ENCODE measurements at places on chromosomes 13 and 19. TPM values are rescaled to one million over a fixed set of nuclear protein-coding genes. Genes with fewer than 3 reads are reported as not detected.

Gene KLK4
- not detected for total RNA-seq

DNA sequence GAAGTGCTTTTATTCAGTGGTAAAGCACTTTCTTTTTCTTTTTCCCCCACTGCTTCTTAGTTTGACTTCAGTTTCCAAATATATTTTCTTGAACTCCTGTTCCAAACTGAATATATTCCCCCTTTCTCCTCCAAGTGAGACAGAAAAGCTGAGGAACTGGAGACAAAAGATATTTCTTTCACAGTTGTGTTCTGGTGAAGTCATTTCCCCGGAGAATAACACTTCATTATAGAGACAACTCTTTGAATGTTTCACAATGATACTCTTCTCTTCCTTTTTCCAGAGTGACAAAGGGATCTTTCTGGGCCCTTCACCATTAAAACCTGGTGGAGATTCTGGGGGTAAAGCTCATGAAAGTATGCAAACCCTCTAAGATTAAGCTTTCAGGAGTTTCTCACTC is 860.8 kb upstream of the SLITRK5 start:
- no peak overlapping the region for H3K4me3 ChIP-seq
- no peak for DNase-seq
- no peaks in the 10 kb centered on the region for H3K27me3 ChIP-seq

- no peaks in the 10 kb centered on the region for H3K36me3 ChIP-seq
- H3K4me1 ChIP-seq, result peaks cover 3% of the 10 kb centered on the region
- H3K4me3 ChIP-seq, result no peak overlapping the region
- H3K27me3 ChIP-seq, result no peaks in the 10 kb centered on the region
- DNase-seq, result no peak
- H3K27ac ChIP-seq, result no peak overlapping the region
Observed at GRCh38 chr13:111093634-111094033, 21.5 kb upstream of the ARHGEF7 start.

Gene LRRC63
- not detected for total RNA-seq

DNA sequence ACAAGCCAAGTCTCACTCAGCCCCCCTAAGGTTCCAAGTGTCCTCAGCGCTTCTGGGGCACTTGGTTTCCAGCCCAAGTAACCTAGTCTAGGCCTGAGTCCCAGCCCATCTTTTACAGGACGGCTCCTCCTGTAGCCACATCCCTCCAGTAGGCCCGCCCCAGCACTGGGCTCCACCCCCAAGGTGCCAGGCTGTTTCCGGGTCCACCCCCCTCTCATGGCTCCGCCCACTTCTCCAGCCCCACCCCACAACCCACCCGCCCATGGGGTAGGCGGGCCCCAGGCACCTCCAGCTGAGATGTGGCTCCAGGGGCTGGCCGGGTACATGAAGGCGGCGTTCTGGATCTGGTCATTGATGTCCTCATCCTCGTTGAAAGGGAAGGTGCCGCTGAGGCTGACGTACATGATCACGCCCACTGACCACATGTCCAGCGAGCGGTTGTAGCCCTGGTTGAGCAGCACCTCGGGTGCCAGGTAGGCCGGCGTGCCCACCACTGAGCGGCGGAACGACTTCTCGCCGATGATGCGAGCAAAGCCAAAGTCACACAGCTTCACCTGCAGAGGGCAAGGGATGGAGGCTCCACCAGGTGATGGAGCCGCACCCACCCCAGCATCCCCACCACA is 17.2 kb upstream of the DACT3 start:
- H3K4me1 ChIP-seq, result no peaks in the 10 kb centered on the region
- no peaks in the 10 kb centered on the region for H3K27me3 ChIP-seq
- no peak overlapping the region for H3K4me3 ChIP-seq
- no peak for DNase-seq

- no peaks in the 10 kb centered on the region for H3K4me1 ChIP-seq
- H3K27me3 ChIP-seq, result no peaks in the 10 kb centered on the region
- no peak overlapping the region for H3K27ac ChIP-seq
- no peak for DNase-seq
Observed at GRCh38 chr13:35700671-35701070, 224.2 kb upstream of the MAB21L1 start.

GRCh38 chr19:51271067-51271466 is 20.2 kb downstream of the SIGLECL1 start:
- no peak overlapping the region for H3K4me3 ChIP-seq
- H3K36me3 ChIP-seq, result no peaks in the 10 kb centered on the region

DNA sequence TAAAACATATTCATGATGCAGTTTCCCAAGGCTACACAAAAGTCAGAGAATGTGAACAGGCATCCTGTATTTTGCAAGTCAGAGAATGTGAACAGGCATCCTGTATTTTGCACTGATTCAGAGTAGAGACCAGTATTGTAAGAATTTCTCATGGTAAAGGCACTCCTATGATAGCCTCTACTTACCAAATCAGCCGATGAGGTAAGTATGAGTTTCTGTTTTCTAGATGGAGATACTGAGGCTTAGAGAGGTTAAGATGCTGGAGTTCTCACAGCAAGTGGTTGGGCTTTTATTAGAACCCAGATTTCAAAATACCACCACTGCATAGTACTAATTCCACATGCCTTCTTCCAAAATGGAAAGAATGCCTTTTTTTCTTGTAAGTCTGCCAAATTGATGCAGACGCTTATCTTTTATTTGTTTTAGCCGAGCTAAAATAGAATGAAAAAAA is 12.3 kb downstream of the TPT1 start:
- H3K36me3 ChIP-seq, result no peaks in the 10 kb centered on the region
- no peaks in the 10 kb centered on the region for H3K27me3 ChIP-seq
- H3K4me3 ChIP-seq, result no peak overlapping the region
- DNase-seq, result no peak
- H3K4me1 ChIP-seq, result peaks cover 53% of the 10 kb centered on the region

Gene ZC3H4
- 26.4 TPM for total RNA-seq

Gene LYPD5
- 1.8 TPM for total RNA-seq
